ENCODE measurements at places on chromosomes 4 and X.

- no peak for DNase-seq
Observed at GRCh38 chrX:13085526-13085925, 41.1 kb upstream of the FAM9C start.

- peak; percentile 23 for DNase-seq
Observed at GRCh38 chr4:14096396-14096965, 469.0 kb upstream of the BOD1L1 start.

GRCh38 chrX:140104760-140105159 lies 139.4 kb upstream of the CXorf66 start:
- no peak for DNase-seq

DNA sequence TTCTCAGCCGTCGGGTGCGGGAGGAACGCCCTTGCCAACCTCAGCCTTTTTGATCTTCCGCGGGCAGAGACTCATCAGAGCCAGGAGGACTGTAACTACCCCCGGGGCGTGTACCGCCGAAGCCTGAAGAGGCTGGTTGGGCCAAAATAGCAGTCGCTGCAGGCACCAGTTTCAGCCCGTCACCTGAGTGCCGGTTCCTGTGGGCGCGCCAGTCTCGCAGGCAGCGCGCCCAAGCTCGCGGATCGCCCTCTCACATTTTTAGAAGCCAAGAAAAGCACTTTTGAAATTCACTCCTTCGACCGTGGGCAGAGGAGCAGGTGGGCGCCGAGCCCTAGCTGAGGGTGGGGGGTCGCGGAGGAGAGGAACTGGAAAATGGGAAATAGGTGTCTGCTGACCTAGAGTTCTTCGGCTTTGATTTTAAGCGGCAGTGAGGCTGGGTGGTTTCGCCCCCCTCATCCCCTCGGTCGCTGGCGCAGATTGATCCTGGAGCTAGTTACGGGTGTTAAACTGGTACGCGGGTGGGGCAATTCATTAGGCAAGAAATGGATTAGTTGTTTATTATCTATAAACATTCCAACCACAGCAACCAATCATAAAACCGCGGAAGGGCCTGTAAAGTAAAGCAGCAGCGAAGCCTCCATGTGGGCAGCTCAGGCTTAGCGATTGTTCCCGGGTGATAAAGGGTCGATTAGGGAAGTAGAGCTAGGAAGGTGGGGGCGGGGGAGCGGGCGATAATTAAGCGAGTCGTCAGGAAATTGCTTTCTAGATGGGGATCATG lies 69.2 kb downstream of the FBXO8 start:
- no peak for DNase-seq

DNA sequence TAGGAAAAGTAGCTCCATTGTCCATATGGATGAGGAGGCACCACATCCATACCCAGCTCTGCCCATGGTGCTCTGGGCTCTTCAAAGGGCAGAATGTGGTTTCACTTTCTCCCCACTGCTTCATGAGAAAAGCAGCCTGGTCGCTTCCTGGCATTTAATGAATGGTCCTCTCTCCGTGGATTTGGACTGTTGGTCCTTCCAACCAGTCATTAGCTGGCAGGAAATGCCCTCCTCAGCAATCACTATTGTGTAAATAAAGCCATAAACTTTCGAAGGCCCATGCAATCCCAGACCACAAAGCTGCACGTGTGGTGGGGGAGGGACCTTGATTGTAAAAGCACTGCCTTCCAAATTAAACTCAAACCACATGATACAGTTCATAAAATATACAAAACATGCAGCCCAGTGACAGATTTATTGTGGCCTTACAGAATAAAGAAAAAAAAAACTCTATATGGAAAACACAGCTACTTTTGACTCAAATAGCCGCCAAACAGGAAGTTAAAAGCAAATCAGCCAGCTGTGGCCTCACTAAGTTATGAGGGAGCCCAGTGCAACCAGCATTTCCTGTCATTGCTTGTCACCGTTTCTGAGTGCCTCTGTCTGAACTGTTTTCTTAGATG lies 8.1 kb downstream of the MBNL3 start:
- no peak for DNase-seq

DNA sequence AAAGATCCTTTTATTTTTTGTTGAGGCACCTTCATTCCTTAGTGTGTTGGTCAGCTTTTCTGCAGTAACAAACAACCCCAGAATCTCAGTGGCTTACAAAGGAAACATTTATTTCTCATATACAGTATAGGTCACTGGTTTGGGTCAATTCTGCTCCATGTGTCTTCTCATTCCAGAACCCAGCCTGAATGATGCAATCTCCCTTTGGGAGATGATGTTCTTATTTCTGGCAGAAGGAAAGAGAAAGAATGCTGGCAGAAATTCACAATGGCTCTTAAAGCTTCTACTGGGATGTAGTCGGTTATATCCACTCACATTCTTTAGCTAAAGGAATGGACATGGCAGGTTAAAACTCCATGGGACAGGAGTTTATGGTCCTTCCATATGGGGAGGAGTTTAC lies 42.3 kb downstream of the IDS start:
- no peak for DNase-seq

- no peak for DNase-seq
Observed at GRCh38 chrX:69507500-69507789, 3.3 kb downstream of the NALF2 start.

DNA sequence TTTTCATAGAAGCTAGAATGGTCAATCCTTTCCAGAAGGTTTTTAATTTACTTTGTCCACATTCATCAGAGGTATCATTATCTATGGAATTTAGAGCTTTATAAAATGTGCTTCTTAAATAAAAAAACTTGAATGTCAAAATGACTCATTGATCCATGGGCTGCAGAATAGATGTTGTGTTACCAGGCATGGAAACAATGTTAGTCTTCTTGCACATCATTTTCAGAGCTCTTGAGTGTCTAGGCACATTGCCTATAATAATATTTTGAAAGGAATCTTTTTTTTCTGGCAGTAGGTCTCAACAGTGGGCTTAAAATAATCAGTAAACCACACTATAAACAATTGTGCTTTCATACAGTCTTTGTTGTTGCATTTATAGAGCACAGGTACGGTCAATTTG lies 200.3 kb downstream of the FAT4 start:
- no peak for DNase-seq

DNA sequence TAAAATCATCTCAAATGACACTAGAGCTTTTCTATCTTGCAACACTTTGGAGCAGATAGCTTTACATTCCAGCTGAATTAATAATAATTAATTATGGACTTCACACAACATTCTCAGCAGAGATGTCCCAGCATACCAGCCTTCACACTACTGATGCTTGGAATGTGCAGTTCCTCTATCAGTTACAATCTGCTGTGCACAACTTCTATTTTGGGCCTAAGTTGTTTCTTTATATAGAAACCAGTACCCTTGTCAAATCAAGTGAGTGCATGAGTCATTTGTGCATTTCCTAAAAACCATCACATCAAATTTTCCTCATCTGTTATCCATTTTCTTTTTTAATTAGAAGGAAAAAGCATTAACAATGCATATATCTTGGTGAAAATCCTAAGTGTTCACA lies 8.8 kb upstream of the RASL11B start:
- no peak for DNase-seq

- no peak for DNase-seq
Observed at GRCh38 chrX:68693481-68694434, 46.3 kb downstream of the STARD8 start.

GRCh38 chr4:24517676-24518075 lies 66.7 kb downstream of the DHX15 start:
- no peak for DNase-seq

DNA sequence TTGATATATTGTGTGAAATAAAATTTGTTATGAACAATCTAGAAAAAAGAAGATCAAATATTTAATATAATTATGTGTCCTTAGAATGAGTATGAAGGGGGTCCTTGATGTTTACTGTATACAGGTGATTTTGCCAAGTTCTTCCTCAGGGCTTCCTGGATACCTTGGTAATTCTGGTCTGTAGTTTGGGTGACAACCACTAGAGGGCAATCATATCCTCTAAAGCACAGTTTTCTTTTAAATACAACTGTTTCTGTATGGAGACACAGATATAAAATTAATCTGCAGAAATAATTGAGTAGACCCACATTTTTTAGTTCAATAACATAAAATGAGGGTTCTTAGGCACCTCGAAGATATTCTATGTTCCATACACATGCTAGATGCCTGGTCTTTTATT lies 157.7 kb downstream of the SPANXN1 start:
- DNase-seq: peak; percentile 16

GRCh38 chrX:71095981-71096759 lies 519 bp downstream of the FOXO4 start:
- no peak for DNase-seq

- no peak for DNase-seq
Observed at GRCh38 chr4:114399105-114399504, 199.5 kb upstream of the UGT8 start.

DNA sequence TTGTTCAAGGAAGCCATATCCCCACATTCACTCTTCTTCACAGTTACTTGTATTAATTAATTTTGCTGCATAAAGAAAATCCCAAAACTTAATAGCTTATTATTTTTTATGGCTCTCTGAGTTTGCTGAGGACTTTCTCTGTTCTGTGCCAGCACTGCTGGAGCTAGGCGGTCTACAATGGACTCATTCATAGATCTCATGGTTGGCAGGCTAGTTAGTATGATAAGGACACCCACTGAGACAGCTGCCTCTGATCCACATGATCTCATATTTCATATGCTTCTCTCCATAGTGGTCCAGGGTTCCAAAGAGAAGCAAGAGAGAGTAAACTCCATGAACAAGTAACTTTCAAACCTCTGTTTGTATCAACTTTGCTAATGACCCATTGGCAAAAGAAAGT lies 170.2 kb downstream of the ADGRA3 start:
- no peak for DNase-seq

- no peak for DNase-seq
Observed at GRCh38 chr4:141022111-141022695, 111.1 kb downstream of the RNF150 start.

GRCh38 chr4:121863799-121864198 lies 6.5 kb downstream of the BBS7 start:
- DNase-seq: no peak

DNA sequence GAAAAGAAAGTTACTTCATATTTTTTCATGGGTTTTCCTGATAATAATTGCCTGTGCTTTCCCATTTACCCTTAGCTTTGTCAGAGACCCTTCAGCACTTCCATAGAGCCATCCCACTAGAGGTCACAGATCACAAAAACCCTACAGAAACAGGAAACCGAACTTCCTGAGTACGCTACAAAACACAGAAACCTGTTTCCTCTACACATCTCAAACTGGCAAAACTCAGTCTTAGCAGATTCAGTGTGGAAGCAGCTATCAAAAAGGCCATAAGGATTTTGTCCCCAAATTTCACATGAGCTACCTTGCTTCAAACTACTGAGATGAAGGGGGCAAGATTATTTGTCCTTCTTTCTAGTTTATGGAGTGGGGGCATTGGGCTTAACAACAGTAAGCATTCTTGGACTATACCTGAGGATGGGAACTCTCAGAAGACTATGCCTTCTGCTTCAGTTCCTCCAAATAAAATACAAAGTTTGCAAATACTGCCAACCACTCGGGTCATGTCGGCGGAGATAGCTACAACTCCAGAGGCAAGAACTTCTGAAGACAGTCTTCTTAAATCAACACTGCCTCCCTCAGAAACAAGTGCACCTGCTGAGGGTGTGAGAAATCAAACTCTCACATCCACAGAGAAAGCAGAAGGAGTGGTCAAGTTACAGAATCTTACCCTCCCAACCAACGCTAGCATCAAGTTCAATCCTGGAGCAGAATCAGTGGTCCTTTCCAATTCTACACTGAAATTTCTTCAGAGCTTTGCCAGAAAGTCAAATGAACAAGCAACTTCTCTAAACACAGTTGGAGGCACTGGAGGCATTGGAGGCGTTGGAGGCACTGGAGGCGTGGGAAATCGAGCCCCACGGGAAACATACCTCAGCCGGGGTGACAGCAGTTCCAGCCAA lies at the start of gene MMRN1:
MMRN1 (plus strand) TSS at position 206 of the 902 bp plus-strand sequence; CDS start at position 324, 118 bp downstream.
- no peak for DNase-seq

DNA sequence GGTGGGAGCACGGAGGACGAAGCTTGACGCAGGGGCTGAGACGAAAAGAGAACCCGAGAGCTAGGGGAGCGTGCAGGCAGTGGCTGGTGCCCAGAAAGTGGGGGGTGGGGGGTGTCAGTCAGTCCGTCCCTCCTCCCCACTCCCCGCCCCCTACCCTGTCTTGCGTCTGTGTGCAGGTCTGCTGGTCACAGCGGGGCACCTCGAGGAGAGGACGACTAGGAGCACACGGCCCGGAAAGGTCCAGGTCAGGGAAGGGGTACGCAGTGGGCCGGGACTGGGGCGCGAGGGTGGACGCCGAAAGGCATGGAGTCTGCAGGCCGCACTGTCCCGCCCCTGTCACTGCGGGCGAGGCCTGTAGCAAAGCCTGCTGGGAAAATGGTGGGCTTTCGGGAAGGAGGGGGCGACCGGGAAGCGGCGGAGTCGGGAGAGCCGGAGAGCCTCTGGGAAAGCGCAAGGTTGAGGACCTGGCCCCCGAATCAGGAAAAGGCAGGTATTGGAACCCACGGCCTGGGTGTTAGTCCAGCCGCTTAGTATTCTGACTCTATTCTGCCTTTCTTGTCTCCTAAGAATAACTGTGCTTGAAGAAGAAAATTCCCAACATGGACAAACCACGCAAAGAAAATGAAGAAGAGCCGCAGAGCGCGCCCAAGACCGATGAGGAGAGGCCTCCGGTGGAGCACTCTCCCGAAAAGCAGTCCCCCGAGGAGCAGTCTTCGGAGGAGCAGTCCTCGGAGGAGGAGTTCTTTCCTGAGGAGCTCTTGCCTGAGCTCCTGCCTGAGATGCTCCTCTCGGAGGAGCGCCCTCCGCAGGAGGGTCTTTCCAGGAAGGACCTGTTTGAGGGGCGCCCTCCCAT lies 769 bp downstream of the TCEAL1 start:
- DNase-seq: peak; percentile 37

DNA sequence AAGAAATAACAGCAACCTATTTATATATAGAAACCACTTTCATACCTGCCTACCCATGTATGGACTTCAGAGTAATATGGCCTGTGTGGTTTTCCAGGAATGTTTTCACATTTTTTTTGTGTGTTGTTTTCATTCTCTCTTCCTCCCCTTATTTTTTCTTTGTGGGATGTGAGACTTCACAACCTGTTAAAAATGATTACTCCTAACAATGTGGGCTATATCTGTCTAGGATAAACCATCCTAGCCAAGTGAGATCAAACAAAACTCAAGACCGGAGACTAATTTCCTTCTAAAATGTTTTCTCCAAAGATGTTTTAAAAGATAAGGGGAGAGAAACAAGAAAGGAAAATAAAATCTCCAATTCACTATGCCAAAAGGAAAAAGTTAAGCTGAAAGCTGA lies 106.1 kb upstream of the DIPK2B start:
- no peak for DNase-seq

- DNase-seq: peak; percentile 61
Observed at GRCh38 chr4:20430259-20430941, 178.7 kb downstream of the SLIT2 start.

- DNase-seq: no peak
Observed at GRCh38 chr4:104235967-104236366, 258.7 kb downstream of the CXXC4 start.

- no peak for DNase-seq
Observed at GRCh38 chrX:155876704-155877103, 4.4 kb upstream of the VAMP7 start.

- DNase-seq: no peak
Observed at GRCh38 chr4:119243868-119244267, 31.4 kb downstream of the USP53 start.
